ENCODE measurements at places on chromosomes 4 and X.
A peak's percentile ranks its signal among the peaks of the same experiment; 100 is the strongest.

DNA sequence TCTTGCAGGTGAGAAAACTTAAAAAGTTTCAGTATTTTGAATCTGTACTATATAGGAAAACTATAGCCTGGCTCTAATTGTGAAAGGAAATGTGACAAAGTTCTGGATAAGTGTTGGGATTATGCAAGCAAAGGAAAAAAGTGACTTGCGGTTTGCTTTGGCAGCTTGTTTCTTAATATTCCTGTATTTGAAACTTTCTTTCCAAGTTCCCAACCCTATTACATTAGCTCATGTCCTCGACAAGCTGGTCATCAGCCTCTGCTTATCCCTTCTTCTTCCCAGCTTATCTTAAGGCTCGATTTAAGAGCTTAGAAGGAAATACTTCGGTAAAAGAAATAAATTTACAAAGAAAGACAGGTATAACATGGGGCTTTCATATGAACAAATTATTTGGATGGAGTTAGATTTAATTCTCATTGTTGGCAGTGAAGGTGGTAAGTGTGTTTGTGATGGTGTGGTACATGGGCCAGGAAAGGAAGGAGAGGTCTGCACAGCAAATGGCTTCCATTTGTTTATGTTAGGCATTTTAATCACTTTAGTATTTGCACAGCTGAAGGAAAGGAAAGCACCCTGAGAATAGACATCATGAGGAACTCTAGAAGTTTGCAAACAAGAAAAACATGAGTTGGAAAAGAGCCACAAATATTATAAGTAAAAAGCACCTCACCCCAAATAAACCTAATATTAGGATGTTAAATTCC, 5.1 kb upstream of the MYOZ2 start:
- peak; percentile 40 for DNase-seq

DNA sequence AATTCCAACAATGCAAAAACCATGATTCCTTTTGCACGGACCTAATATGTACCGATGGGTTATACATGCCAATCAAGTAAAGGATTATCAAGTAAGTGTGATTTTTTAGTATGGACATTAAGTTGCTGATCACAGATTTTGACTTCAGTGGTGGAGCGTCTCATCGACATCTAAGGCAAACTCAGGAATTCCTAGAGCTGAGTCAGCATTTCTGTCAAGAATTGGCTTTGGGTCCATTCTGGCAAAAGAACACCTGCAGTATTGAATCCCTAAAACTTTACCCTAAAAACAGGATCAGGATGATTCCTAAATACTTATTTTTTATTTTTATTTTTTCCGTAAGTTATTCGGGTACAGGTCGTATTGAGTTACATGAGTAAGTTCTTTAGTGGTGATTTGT, 83.6 kb downstream of the HPGD start:
- no peak for DNase-seq

DNA sequence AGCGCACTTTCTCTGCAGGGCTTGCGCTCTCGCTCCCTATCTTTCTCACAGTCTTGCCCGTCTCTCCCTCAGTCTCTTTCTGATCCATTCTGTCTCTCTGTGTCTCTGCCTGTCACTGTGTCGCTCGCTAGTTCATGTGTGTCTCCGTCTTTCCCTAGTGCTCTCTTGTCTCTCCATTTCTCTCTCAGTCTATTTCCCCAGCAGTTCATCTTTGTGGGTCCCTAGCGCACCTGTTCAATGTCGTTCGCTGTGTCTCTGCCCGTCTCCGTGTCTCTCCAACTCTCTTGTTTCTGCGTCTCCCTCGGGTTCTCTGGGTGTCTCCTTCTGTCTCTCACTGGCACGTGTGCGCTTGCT, 1.5 kb downstream of the GPR101 start:
- DNase-seq: no peak

DNA sequence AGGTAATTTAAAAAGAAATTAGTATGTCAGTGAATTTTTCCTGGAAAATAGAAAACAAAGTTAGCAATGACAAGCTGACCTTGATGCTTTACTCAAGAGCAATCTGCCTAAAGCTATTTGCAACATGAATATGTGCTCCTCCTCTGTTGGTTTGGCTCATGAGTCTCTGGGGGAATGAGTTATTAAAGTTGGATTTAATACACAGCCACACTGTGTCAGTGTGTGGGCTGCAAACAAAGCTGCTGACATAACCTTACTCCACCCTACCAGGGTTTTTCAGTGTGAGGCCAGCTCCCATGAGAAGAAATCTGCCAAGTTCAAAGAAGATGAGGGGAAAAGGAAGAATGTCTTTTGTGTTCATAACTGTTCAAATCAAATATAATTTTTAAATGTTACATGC, 280.5 kb downstream of the TLL1 start:
- no peak for DNase-seq

GRCh38 chr4:93834249-93835066, 5.9 kb downstream of the ATOH1 start:
- no peak for DNase-seq

- no peak for DNase-seq
Observed at GRCh38 chrX:103498786-103499185, 20.5 kb downstream of the RAB40A start.

- DNase-seq: no peak
Observed at GRCh38 chr4:85556283-85556682, 81.3 kb downstream of the ARHGAP24 start.

DNA sequence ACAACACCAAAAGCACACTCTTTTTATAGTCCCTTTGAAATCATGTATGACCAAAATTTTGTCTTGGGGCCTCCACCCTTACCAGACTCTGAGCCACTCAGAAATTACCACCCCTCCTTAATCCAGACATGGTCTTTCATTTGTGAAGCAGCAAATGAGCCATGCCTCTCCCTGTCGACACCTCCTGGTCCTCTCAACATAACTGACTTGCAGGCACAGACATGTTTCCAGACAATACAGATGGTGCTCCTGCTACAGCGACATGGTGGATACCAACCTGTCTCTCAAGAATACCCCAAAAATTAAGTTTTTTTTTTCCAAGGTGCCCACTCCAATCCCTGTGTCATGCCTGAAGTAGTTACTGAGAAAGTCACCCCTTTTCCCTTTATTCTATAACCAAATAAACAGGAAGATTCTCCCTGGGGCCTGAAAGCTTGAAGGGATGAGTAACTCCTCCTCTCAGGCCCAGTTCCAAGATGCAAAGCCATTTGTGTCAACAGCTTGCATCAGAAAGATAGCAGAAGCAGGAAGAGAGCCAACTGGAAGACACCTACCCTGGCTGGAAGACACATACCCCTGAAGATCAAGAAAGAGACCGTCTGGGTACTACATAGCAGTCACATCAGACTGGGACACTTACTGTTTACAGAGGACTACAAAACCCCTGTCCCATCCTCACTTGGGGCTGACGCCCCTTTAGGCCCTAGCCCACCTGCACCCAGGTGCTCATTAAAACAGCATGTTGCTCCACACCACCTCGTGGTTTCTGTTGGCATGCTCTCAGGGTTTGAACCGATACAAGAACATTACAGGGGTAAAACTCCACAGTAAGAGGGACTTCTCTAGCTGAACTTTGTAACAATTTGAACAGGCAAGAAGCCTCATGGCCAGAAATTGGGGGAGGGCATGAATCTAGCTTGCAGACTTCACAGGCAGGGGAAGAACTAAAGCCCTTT, 5.5 kb upstream of the UGT2B17 start:
- no peak for DNase-seq

- DNase-seq: no peak
Observed at GRCh38 chrX:46793386-46794143, 34.6 kb upstream of the SLC9A7 start.

DNA sequence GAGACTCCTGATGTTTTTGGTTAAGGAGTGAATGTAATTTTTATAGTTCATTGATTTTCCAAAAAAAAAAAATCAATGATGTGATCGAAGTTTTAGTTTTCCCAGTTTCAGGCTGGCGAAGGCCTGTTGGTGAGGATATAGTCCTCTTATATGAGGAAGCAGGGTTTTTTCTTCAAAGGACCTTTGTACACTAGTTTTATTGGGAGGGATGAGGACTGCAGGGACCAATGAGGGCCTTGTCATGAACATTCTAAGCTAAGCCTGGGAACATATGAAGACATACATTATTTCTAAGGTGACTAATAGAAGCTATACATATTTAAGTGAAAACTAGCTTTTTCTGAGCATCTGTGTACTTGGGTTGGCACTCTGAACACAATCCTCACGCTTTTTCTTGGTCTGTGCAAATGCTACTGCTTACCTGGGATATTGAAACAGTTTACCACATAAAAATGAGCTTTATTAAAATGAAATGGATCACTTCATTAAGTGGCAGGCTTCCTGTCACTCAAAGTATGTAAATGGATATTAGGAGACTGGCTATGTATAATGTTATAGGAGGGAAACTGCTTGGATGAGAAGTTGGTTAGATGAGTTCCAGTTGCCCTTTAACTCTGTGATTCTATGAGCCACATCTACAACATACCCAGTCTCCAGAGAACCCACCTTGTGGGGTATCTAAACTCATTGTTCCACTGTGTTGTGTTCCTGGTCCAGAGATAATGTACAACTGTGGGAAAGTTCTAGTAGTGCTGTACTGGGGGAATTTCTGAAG, 43.5 kb downstream of the SLC4A4 start:
- no peak for DNase-seq

GRCh38 chrX:5163663-5164062, 1065.0 kb downstream of the NLGN4X start:
- no peak for DNase-seq

DNA sequence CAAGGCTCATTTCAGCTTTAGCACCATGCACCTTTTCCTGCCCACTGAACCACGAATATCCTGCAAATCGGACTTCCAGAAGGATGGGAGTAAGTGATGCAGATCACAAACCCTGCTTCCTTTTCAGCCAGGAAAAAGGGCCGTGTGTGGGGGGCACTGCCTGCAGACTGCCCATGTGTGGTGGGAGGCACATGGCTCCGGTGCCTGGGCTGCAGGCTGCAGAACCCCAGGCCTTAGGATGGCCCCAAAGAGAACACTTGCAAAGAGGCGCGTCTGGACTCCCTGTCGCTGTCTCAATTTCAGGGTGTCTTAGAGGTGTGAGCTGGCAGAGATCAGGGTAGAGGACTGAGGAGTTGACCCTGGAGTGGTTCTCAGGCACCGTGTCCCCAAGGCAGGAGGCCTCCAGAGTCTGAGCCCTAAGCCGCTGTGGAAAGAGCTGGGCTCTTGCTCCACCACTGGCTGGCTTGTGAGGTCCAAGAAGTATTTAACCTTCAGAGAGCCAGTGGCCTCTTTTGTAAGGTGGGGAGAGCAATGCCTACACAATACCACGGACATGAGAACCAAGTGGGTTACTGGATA, 97.0 kb downstream of the ENPP6 start:
- no peak for DNase-seq

DNA sequence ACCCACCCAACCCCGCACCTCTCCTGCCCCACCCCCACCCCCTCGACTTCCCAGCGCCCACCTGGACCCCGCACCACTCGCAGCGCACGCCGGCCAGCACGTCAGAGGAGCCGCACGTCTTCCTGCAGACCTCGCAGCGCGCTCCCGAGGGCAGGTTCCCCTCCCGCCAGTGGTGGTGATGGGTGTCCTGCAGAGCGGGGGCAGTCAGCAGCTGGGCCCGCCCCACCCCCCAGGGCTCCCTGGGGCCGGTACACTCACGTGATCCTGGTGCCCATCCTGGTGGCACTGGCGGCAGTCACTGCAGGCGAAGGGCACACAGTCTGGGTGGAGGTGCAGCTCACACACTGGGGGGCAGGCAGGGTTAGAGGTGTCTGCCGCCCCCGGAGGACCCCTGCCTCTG, 5.1 kb downstream of the DGKQ start:
- DNase-seq: no peak

GRCh38 chr4:38993683-38994082, 38.5 kb downstream of the TMEM156 start:
- no peak for DNase-seq

DNA sequence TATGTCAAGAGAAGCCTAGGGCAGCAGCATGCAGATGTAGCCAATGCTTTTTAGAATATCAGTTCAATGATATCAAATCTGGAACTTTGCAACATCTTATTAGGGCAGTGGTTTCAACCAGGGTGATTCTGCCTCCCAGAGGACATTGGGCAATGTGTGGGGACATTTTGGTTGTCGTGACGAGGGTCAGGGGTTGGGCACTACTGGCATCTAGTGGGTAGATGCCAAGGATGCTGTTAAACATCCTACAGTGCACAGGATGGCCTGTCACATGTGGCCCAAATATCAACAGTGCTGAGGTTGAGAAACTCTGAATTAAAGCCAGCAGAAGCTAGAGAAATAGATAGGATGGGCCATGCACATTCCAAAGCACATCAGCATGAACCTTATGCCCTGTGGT, 152.3 kb downstream of the AMELX start:
- no peak for DNase-seq

GRCh38 chr4:177315767-177316464, 6.2 kb downstream of the NEIL3 start:
- no peak for DNase-seq

- DNase-seq: no peak
Observed at GRCh38 chr4:76549765-76550164, 114.7 kb downstream of the SHROOM3 start.

- no peak for DNase-seq
Observed at GRCh38 chr4:80361329-80361900, 25.9 kb downstream of the CFAP299 start.

GRCh38 chr4:6121941-6122340, 78.4 kb downstream of the JAKMIP1 start:
- DNase-seq: no peak

- DNase-seq: peak; percentile 10
Observed at GRCh38 chr4:76504613-76505465, 69.8 kb downstream of the SHROOM3 start.

DNA sequence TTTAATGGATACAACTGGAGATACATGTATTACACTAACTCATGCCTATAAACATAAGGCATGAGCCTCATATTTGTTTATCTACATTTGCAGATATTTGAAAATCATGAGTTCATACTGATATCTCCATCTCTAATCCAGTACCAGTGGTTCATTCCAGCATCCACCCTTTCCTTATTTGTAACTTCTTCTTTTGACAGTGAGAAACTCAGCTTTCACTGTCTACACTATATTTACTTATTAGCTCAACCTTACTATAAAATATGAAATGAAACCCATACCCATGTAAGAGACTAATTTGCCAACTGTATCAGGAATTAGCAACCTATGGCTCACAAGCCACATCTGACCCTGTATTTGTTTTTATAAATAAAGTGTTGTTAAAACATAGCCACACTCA, 161.9 kb upstream of the GPRIN3 start:
- no peak for DNase-seq

DNA sequence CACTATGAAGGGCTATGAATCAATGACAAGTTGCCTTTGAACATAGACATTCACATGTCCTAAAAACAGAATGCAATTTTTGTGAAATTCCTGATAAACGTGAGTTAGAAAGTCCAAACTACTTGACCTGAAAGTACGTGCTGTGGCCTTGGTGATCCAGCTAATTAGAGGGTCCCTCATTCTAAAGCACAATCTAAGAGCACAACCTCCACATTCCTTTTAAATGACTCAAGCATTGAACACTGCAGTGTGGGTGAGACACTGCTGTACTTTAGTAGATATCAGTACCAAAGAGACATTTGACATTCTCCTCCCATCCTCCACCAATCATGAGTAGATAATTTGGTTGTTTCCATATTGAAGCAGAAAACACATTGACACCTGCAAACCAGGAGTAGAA, 73.5 kb downstream of the FAM47B start:
- no peak for DNase-seq
